ENCODE measurements at places on chromosomes 3 and 15.

GRCh38 chr15:51253366-51253765 is 85.0 kb downstream of the CYP19A1 start:
- no peak for DNase-seq

GRCh38 chr3:58167431-58168351 is 43.1 kb downstream of the DNASE1L3 start:
- peak; percentile 68 for DNase-seq

- DNase-seq = no peak
Observed at GRCh38 chr15:96358001-96358801, 27.7 kb downstream of the NR2F2 start.

DNA sequence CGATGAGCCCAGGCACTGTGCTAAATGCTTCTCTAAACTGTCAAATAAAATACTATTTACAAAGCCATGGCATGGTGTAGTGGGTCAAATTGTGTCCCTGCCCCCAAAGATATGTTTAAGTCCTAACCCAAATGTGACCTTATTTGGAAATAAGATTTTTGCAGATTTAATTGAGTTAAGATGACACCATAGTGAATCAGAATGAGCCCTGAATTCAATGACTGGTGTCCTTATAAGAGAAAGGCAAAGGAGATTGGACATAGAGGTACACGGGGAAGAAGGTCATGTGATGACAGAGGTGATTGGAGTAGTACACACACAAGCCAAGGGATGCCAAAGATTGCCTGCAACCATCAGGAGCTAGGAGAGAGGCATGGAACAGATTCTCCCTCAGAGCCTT is 121.6 kb upstream of the VEPH1 start:
- DNase-seq = no peak

GRCh38 chr3:41188306-41188705 is 11.0 kb upstream of the CTNNB1 start:
- no peak for DNase-seq

DNA sequence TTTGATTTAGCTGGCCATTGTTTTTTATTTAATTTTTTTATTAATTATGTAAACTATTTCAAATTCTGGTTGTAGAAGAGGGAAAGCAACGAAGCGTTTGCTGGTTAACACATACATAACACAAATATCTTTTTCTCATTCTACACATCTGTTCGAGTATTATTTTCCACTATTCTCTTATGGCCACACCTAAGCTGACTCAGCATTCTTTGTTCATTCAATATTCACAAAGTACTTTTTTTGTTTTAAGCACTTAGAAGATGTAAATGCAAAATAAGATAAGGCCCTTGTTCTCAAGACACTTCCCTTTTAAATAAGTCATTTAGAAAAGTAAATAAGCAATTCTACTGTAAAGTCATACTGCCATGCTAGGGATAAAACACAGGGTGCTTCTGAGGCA is 45.4 kb downstream of the CADM2 start:
- no peak for DNase-seq

Measured in left hindlimb (tissue), 1 donor.